Activated CD4-positive, alpha-beta T cell treated with anti-CD3 and anti-CD28 coated beads, Interleukin-2, amount 50 U/mL, for 16 hours (primary cell): ENCODE measurements at places on chromosomes 1 and 21.
A peak's percentile ranks its signal among the peaks of the same experiment; 100 is the strongest.

DNA sequence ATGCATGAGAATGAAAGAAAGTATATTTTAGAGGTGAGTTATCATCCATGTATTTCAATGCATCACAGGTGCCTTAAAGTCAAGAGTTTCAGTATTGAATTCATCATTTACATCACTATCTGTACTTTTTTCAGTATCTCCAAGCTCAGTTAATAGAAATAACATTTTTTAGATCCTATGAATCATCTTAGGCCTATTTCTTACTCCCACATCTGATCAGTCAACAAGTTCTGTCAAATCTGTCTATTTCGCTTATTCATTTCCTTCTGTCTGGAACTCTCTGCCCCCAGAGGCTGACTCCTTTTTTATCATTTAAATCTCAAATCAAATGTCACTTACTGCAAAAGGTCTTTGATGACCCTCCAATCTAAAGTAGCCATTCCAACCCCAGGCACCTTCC is 295.2 kb downstream of the LRRC7 start:
- DNase-seq, result no peak

GRCh38 chr1:26744075-26744959 is 43.4 kb upstream of the PIGV start:
- DNase-seq, result peak; percentile 98

GRCh38 chr21:35189077-35189863 is 140.2 kb upstream of the RUNX1 start:
- DNase-seq, result no peak

DNA sequence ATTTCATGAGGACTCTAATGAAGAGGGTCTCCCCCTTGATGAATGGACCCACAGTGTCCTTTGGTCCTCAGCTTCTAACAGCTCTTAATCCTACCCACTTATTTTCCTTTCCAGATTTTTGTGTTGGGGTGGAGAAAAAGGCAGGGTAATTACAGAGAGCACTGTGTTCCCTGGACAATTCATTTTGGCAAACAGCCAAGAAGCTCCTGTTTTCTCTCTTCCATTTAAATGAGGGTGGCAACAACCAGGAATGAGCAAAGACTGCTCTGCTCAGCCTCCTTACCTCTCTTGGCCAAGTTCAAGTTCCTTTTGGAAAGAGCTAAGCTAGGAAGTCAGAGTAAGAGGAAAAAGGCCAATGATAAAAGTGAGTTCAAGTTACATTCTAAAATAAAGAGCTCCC is 11.9 kb downstream of the XKR8 start:
- DNase-seq, result no peak

DNA sequence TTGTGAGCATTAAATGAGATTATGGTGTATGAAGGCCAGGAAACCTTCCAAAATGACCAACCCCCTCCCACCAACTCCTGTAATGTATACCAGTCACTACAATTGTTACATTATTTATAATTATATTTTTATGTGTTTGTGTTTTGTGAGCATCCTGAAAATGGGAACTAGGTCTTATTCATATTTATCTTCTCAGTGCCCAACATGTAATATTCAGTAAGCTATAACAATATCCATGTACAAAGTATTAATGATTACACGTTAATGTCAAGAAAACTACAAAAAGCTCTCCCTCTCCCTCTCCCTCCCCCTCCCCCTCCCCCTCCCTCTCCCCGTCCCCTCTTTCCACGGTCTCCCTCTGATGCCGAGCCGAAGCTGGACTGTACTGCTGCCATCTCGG is 19.0 kb upstream of the ASAP3 start:
- DNase-seq, result no peak

- no peak for DNase-seq
These were observed 92.1 kb upstream of the EDN2 start for GRCh38 chr1:41576620-41577019.

- no peak for DNase-seq
These were observed 1030.1 kb downstream of the ADGRL2 start for GRCh38 chr1:82830690-82831380.

GRCh38 chr1:236800002-236800620 is 5.0 kb downstream of the MTR start:
- peak; percentile 56 for DNase-seq

- no peak for DNase-seq
These were observed 14.2 kb downstream of the PRRX1 start for GRCh38 chr1:170678027-170678600.

- no peak for DNase-seq
These were observed 105.4 kb upstream of the KCNK2 start for GRCh38 chr1:214977110-214977509.

DNA sequence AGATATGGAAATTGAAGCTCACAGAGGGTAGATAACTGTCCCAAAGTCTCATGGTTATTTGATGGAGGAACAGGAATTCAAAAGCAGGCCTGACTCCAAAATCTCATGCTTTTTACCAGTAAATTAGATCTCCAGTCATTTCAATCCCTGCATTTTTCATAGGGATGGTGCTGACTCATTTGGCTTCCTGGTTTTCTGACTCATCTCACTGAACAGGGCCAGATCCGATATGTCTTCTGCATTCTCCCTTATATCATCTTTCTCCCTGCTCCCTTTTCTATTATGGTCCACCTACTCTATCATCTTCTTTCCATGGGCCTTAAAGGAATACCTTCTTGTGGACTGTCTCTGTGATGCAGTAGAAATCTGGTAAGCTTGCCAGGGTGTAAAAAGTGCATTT is 187.2 kb downstream of the FGGY start:
- peak; percentile 41 for DNase-seq

DNA sequence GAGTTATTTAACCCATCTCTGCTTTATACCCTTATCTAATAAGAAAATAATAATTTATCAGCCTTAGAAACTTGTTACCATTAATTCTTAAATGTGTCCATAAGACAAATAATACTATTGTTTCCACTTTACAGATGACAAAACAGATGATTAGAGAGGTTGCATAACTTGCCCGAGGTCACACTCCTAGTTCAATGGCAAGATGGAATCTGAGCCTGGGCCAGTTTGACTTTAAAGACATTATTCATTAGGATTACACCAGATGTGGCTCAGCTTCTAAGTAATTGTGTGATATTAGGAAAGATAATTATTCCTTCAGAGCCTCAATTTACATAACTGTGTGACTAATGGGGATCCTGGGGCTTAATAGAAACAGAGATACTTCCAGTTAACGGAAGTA is 42.3 kb upstream of the KCNK2 start:
- DNase-seq, result no peak

DNA sequence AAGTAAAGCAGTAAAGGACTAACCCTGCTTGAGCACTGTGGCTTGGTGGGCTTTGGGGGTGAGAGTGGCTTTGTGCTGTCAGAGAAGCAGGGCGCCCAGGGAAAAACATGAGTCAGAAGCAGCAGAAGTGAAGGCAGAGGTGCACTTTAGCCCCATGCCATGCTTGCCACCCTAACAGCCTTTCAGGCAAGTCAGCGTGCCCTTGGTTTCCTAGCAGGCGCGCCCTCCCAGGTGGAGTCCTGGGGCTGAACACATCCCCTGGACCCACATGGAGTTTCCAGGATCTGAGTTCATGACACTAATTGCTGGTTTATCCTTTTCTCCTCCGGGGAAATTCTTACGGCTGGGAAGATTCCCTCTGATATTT is 106.6 kb downstream of the TLR5 start:
- DNase-seq, result no peak

- DNase-seq, result no peak
These were observed 1.0 kb downstream of the MANEAL start for GRCh38 chr1:37794372-37795339.

- DNase-seq, result no peak
These were observed 64.2 kb upstream of the SH3GLB1 start for GRCh38 chr1:86640161-86640670.

DNA sequence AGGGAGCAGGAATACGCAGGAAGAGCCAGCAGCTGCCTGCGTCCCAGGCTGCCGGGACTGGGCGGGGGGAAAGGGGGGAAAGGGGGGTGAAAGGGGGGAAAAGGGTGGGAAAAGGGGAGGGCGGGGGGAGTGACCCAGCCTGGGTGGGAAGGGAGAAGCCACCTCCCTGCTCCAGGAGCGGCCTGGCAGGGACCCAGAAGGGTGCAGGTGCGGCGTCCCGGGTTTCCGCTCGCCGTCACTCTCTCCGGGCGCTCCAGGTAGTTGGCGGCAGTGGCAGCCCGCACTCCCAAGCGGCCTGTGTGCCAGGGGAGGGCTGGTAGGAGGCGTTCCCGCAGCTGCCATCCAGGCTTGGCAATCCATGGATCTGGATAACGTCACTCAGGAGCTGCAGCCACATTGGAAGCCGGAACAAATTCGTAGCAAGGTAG is 141.0 kb upstream of the NGF start:
- no peak for DNase-seq

DNA sequence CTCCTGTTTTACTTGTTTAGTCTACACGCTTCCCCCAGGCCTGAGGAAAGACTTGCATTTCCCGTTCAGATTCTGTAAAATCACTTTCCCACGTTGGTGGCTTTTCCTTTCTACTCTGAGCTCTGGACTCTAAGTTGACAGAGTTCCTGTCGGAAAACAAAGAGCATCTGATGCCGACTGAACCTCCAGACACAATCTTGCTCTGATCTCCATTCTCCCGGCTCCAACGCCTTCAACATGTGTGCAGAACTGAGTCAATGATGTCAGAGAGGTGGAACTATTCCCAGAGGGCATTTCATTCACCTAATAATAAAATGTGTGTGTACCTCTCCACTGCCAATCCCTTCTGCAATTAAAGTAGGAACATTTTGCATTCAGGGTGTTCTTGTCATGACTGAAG is 147.7 kb downstream of the MIS18A start:
- no peak for DNase-seq

- no peak for DNase-seq
These were observed 7.1 kb downstream of the ITGB2 start for GRCh38 chr21:44913425-44914175.

DNA sequence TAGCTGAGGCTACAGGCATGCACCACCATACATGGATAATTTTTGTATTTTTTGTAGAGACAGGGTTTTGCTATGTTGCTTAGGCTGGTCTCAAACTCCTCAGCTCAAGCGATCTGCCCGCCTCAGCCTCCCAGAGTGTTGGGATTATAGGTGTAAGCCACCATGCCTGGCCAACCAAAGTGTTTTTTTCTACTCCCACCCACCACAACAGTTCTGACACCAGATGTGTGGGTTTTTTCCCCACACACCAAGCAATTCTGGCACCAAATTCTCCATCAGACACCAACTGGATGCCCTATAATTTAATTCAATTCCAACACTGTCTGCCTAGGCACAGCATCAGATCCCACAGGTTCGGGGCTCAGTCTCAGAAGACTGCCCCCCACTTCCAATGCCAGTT is 20.6 kb upstream of the KLHDC8A start:
- no peak for DNase-seq

- DNase-seq, result no peak
These were observed 1.4 kb downstream of the LDLRAP1 start for GRCh38 chr1:25544819-25545218.

DNA sequence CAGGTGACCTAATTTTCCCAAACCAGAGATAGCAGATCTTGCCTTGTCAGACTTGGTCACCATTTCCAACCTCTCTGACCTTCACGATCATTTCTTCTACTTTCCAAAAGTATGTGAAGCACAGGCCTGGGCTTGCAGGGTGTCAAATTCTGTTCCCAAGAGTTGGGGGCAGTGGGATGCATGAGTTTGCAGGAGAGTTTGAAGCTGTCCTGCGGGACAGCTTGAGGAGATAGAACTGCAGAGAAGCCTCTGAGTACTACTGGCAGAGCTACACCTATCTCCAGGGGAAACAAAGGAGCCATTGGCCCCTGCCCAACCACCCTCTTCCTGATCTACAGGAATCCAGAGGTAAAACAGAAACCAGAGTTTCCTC is 11.3 kb downstream of the TXNIP start:
- DNase-seq, result no peak

DNA sequence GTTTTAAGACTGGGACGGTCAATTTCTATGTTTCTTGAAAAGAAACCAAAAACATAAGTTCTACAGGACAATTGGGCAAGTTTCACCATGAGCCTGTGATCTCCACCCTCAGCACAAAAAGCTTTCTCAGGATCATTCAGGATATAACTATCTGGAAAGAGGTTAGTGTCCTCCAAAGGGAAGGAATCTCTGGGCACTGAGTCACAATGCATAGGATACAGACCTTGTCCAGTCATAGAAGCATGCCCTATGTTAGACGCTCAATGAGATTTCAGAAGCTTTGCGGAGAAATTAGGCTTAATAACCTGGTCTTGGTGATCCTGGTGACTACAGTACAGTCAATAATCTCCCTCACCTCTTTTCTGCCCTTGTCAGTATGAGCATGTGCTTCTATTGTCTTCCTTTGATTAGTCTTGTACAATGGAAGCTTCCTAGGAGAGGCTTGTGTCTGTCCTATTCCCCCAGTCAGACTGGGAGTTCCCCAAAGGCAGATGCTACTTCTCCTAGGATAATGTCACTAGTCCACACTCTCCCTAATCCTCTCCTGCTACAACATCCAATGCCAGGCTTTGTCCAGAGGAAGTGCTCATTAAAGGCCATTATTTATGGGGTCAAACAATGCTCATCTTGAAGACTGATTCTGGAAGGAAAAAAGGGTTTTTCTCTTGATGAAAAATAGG is 97.4 kb downstream of the KCNH1 start:
- no peak for DNase-seq

DNA sequence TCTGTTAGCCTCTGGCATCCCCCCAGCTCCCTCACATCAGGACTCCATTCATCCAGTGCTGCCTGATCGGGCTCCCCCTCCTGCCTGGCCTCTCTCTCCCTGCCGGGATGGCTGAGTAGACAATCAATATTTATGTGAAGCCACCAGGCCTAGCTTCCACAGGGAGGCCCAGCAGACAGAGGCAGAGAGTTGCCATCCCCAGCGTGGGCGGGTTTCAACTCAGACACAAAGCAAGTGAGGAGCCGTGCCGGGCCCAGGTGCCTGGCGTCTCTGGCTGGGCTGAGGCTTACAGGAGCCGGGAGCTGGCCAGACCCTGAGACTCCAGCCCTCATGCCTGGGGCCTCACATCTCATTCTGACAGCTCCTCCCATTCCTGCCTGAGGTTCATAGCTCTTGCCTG is 34.5 kb upstream of the ATP2B4 start:
- no peak for DNase-seq

GRCh38 chr1:76585980-76586674 is 281.2 kb upstream of the ST6GALNAC5 start:
- DNase-seq, result no peak

DNA sequence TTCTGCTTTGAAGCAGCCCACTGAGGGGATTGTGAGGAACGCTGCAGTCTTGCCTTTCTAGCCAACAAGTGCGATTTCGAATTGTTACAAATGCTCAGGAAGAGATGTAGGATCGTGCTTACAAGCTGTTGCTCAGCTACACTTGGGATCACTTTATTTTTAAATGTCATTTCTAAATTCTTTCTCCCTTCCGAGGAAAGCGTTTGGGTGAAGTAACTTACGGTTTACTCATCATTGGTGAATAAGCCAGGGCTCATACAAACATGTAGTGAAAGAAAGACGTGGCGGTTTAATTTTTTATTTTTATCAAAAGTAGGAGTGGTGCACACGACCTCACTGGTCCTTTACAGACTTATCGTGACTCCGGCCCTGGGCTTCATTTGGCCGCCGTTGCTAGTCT is 386.6 kb downstream of the KIF26B start:
- no peak for DNase-seq

GRCh38 chr1:14421977-14422609 is 176.4 kb upstream of the KAZN start:
- no peak for DNase-seq
